ENCODE measurements at places on chromosomes 1 and 21. TPM values are rescaled to one million over a fixed set of nuclear protein-coding genes. Genes with fewer than 3 reads are reported as not detected.

GRCh38 chr1:101185421-101185820, 51.4 kb upstream of the S1PR1 start:
- DNase-seq = no peak

DNA sequence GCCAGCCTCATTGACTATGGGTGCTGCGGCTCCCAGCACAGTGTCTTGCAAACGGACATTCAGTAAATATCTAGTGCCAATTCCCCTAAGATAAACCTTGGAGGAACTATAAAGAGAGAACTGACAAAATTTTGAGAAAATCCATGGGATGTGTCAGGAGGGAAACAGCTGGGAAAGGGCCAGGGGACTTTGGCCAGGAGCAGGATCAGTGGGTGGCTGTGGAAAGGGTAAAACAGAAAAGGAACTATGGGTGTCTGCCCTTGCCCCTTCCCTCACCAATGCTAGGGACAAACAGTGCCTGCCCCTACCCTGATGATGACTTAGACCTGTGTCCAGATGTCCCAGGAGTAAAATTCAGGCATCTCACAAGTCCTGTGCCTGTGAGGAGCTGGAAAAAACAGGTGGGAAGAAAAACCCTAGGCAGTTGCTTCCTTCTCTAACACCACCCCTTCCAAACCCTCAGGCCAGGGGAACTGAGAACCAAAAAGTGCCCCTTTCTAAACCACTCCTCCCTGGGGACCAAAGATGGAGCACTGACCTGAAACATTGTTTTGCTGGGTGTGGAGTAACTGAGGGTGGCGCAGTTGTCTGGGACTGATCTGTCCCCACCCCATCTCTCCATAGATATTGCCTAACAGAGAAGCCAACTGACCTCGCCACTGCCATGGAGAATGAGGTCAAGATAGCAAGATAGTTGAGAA, 22.1 kb upstream of the IFNAR2 start:
- no peak for DNase-seq

- DNase-seq = peak; percentile 8
Observed at GRCh38 chr1:81549588-81550127, 251.1 kb upstream of the ADGRL2 start.

Gene PTPN22
- not detected for total RNA-seq

- DNase-seq = no peak
Observed at GRCh38 chr1:54519709-54520108, 28.3 kb upstream of the ACOT11 start.

DNA sequence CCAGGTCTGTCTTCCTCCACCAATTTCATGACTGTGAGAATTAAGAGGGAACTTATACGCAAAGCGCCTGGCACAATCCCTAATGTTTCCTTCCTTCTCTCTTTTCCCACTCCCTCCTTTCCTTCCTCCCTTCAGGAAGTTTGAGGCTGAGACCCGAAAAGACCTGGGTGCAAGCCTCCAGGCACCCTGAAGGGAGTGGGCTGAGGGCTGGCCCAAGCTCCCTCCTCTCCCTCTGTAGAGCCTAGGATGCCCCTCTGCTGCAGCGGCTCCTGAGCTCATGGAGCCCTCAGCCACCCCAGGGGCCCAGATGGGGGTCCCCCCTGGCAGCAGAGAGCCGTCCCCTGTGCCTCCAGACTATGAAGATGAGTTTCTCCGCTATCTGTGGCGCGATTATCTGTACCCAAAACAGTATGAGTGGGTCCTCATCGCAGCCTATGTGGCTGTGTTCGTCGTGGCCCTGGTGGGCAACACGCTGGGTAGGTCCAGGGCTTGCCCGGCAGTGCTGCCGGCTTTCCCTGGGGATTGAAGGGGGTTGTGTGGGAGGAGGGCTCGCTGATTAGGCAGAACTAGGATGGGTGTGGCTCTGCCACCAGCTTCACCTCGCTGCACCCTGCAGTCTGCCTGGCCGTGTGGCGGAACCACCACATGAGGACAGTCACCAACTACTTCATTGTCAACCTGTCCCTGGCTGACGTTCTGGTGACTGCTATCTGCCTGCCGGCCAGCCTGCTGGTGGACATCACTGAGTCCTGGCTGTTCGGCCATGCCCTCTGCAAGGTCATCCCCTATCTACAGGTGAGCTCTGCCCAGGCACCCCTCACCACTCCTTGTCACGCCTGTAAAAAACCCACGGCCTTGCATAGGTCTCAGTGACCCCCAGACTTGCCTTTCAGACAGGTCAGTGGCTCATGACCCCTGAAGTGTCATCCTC, 1.7 kb downstream of the HCRTR1 start:
- no peak for DNase-seq

DNA sequence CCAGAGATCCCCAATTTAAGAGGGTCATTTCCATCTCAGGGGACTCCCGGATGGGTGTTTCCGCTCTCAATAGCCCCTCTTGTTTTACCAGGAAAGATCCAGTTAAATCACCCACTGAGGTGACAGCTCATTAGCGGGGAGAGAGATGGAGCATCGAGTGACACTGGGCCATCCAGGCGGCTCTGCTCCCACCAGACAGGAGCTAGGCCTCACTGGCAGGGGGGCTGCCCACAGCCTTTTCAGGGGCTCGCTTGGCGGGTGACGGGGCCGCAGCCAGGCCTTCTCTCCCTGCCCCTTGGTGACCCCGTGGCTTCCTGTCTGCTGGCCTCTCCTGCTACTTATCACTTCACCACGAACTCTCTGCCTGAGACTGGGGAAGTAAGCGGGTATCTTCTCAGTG, 26.7 kb upstream of the SPSB1 start:
- DNase-seq = no peak

- no peak for DNase-seq
Observed at GRCh38 chr1:97365026-97365425, 555.8 kb downstream of the DPYD start.

GRCh38 chr1:169024800-169025271, 81.7 kb upstream of the ATP1B1 start:
- DNase-seq = no peak

Gene OLFML3
- 5.1 TPM for total RNA-seq

Gene OR2L3
- total RNA-seq = not detected

DNA sequence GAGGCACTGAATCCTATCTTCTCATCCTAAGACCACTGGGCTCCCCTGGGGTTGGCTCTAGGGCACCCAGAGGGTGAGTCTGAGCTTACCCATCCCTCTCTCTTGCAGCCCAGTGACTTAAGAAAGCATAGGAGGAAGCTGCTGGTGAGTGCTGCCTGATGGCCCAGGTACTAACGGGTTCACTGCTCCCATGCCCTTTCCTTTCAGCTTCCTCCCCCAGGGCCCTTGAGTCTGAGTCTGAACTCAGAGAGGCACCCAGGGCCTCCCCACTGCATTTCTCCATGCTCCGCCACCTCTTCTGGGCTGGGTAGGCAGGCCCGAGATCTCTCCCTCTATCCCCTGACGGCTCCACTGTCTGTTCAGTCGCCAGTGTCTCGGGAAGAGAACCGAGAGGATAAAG, 29.7 kb downstream of the PPFIA4 start:
- no peak for DNase-seq

DNA sequence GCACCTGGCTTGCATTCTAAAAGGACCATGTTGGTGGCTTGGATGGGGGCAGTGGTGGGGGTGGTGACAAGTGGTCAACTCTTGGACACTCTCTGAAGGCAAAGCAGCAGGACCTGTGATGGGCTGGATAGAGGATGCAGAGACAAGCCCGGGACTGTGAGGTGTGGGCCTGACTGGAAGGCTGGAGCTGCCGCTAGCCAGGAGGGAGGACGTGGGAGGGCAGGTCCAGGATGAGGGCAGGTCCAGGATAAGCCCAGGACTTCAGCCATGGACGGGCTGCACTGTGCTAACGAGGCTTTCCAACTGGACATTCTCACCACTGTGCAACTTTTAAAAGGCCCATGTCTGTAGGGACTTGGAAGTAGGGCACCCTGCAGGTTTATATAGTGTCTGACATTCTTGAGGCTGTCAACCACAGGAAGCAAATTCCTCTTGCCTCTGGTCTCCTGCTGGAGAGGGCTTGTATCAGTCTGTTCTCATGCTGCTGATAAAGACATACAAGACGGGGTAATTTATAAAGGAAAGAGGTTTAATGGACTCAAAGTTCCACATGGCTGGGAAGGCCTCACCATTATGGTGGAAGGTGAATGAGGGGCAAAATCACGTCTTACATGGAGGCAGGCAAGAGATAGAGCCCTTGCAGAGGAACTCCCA, 8.3 kb upstream of the C1orf167 start:
- no peak for DNase-seq

GRCh38 chr1:193320270-193320669, 133.9 kb upstream of the B3GALT2 start:
- no peak for DNase-seq

DNA sequence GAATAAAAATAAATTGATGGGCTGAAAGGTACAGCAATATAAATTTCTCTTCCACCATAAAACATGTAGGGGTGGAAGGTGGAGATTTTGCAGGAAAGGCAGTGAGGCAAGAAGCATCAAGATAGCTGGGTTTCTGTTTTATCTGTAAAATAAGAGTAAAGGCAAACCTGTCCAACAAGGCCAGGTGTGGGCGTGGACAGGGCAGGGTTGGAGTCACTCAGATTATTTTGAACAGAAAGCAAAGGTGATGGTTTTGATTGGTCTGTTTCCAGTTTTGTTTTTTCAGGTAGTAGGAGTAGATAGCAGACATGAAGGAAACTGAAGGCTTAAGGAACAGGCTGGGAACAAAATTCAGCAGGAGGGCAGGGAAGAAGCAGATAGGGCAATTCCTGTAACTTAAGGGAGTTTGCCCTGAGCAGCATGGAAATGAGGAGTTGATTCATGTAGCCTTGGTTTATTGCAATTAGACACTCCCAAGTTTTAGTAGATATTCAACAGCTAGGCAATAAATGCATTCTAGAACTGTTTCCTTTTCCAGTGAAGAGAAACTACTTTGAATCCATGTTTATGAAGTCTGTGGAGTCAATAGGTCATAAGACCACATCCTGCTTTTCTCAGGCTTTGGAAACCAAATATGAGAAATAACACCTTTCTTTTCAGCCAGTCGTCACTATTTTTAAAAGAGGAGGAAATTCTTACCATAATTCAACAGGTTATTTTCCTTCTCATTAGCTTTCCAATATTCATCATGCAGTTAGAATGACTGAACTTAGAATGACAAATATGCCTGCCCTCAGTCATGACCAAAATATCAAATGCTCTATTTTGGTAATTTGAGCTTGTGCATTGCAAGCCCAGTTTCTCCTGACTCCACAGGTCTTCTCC, 38.7 kb upstream of the CD55 start:
- DNase-seq = no peak

DNA sequence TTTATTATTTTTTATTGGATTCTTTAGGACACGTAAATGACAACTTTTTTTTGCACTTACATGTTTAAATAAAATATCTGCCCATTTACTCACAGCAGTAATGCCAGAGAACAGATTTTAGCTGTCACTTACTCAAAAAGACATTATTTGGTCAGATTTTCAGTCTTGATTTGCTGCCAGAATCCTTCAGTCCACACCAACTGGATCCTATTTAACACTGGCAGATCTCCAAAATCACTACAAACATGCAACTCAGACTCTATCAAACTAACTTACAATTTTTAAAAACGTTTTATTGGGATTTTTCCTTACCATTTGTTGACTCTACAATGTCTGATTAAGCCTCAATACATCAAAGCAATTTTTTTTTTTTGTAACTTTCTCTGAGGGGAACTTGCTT, 11.1 kb downstream of the ATP6V1G3 start:
- DNase-seq = no peak

DNA sequence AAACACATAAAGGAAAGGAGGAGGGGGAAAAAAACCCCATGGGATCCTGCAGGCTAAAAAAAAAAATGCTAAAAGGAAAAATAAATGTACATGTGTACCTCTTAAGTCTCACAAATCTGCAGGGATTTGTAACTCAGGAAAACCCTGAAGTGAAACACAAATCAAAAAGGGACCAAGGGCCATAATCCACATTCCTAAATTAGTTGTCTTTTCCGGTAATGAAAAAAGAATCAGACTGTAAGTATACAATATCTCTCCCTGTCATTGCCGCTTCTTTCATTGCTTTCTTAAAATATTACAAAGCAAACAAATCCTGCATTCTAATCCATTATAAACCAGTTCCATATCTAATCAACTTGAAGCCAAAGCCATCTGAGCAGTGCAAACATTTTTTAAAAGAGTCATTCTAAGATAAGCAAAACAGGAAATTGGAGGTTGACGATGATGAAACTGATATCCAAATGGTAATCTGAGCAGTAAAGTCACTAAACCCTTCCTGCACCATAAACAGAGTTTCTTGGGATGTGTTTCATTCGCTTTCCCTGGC, 58.7 kb upstream of the SIM2 start:
- no peak for DNase-seq

- no peak for DNase-seq
Observed at GRCh38 chr1:113891631-113892220, 4.3 kb upstream of the BCL2L15 start.

Gene EXTL1
- total RNA-seq = 0.28 TPM

GRCh38 chr1:47696404-47696736, 258.5 kb downstream of the FOXD2 start:
- no peak for DNase-seq

DNA sequence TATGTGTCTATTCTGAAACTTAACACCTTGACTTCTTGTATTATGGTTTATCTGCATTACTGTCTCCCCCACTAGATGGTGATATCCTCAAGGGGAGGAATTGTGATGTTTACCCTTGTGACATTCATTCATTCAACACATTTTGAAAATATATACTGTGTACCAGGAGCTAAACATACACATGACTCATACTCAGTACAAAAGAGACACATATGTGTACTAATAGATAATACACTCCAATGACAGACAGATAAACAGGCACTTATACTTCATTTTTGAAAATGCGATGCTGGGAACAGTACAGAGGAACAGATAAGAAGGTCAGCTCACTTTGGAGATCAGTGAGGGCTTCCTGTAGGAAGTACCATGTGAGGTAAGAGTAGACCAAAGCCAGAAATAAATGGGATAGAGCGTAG, 8.9 kb upstream of the RAB3GAP2 start:
- DNase-seq = no peak

Gene TACSTD2
- not detected for total RNA-seq

Gene MUTYH
- 12.7 TPM for total RNA-seq

Gene CELA3B
- total RNA-seq = not detected

Gene CROCC
- 2.6 TPM for total RNA-seq

DNA sequence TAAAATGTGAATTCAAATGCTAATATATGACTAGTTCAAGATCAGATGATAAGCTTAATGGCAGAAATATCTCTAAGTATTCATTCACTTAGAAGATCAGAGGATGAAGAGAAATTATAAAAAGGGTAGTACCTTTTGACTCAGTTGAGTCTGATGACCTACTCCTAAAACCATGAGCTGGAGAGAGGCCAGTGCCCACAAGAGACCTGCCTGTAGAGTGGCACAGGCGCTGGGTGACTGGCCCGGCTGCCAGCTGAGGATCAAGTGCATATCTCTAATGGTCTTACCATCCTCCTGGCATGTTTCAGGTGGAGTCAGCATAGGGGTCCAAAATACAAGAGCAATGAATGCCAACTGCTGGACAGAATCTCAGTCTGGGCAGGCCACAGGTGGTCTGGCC, 14.1 kb downstream of the DDAH1 start:
- no peak for DNase-seq

Gene MSH4
- total RNA-seq = 0.09 TPM

All from HepG2 (cell line).